Suprapubic skin (tissue), 4 donors: ENCODE measurements at places on chromosomes 7 and 10. TPM values are rescaled to one million over a fixed set of nuclear protein-coding genes. Genes with fewer than 3 reads are reported as not detected.

The BMPER gene
- total RNA-seq = 7.2 TPM

The GIMAP4 gene
- total RNA-seq = 6.5 TPM

The PNLIPRP1 gene
- total RNA-seq = not detected

The ARL3 gene
- total RNA-seq = 3.6 TPM

The SPAM1 gene
- not detected for total RNA-seq

The NUB1 gene
- 40.8 TPM for total RNA-seq

The AKR1C4 gene
- total RNA-seq = 1.1 TPM

The DOCK1 gene
- 136 TPM for total RNA-seq

The GIMAP5 gene
- total RNA-seq = 15.0 TPM

- H3K4me1 ChIP-seq = no peaks in the 10 kb centered on the region
- no peaks in the 10 kb centered on the region for H3K27me3 ChIP-seq
- H3K36me3 ChIP-seq = no peaks in the 10 kb centered on the region
- no peak overlapping the region for H3K27ac ChIP-seq
- no peak for DNase-seq
These were observed 642.9 kb downstream of the SDK1 start for GRCh38 chr7:3943779-3944520.

DNA sequence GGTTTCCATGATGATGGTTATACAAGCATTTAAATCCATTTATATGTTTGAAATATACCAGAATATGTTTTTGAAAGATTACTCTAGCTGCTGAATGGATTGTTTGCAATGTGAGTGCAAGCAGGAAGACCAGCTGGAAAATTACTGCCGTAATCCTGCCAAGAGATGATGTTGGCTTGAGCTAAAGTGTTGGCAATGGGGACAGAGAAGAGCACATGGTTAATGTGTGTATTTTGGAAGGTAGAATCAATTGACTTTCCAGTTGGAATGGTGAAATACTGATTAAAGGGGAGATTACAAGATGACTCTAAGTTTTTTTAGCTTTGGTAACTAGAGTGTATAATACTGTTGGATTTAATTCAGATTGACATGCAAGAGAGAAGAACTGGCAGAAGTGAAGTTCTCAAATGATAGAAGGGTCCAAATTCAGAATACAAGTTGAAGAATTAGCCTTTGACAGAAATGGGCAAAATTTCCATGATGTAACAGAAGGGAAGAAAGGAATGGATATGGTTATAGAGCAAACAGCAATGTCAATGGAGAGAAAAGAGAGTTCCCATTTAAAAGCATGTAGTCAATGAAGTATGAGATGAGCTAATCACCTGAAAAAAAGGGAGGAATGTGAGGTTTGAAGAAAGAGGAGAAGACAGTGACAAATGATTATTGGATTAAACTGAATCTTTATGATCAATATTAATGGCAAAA lies 422.0 kb downstream of the CDC14C start:
- no peak overlapping the region for H3K27ac ChIP-seq
- H3K4me1 ChIP-seq = peaks cover 12% of the 10 kb centered on the region
- H3K4me3 ChIP-seq = no peak overlapping the region
- H3K36me3 ChIP-seq = no peaks in the 10 kb centered on the region
- DNase-seq = no peak
- no peaks in the 10 kb centered on the region for H3K27me3 ChIP-seq

DNA sequence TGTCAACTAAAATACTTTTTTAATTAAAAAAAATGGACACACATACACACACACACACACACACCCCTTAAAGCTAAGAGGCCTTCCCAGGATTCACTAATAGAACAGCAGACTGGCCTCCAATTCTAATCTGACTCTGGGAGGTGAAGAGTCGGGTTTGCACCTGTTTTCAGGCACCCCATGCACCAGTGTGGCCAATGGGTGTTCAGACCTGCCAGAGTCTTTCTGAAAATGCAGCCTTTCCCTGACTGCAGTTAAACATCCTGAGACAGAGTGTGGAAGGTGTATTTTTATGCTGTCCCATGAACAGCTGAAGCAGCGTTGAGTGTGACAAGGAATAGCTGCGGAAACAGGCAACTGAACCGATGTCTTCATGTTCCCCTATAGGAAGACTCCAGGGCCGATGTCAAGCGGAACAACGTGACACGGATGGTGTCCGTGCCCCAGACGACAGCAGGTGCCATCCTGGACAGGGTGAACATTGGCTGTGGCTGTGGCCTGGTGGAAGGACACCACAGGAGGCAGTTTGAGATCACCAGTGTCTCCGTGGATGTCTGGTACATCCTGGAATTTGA lies 74.6 kb upstream of the LYZL2 start:
- H3K27me3 ChIP-seq = no peaks in the 10 kb centered on the region
- H3K27ac ChIP-seq = no peak overlapping the region
- H3K4me3 ChIP-seq = no peak overlapping the region
- no peaks in the 10 kb centered on the region for H3K4me1 ChIP-seq
- DNase-seq = no peak

- no peak for DNase-seq
- H3K4me3 ChIP-seq = no peak overlapping the region
- no peaks in the 10 kb centered on the region for H3K36me3 ChIP-seq
- peak overlapping the region; percentile 42 for H3K27ac ChIP-seq
- H3K27me3 ChIP-seq = no peaks in the 10 kb centered on the region
These were observed 102.6 kb downstream of the PLXDC2 start for GRCh38 chr10:19918794-19919193.

- H3K4me3 ChIP-seq = no peak overlapping the region
- no peaks in the 10 kb centered on the region for H3K27me3 ChIP-seq
- no peaks in the 10 kb centered on the region for H3K36me3 ChIP-seq
- DNase-seq = no peak
- H3K4me1 ChIP-seq = no peaks in the 10 kb centered on the region
These were observed 261.1 kb upstream of the CSTF2T start for GRCh38 chr10:51960494-51960895.

DNA sequence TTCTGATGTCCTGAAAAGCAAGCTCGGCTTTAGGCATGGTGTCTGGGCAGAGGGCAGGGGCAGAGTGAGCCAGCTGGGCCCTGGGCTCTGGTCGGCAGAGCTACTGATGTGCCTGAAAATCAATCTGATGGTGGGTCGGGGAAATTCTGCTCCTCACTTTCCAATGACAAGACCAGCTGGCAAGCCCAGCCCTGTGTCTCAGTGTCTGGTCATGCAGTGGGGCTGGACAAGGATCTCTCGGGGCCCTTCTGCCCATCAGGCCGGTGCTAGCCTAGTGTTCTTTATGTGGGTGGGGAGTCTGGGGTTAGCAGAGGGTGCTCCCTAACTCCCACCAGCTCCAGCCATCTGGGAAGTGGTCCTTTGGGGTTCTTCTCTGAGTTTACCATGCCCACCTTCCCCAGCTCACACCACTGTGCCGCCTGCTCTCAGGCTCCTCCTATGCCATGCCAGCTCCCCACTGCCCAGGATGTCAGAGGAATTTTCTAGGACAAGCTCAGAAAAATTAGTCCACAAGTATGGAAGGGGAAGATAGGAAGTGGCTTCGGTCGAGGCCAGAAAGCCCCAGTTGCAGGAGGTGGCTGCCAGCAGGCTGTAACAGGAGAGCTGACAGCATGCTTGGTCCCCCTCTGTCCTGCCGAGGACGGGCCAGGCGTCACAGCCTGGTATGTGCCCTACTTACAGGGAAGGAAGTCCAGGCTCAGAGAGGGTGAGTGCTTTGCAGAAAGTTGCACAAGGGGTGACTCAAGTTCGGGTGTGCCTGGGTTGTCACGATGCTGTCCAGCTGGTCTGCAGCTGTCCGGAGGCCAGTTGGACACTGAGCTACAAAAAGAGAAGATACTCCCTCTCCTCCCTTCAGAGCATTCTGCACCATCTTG lies 135.2 kb downstream of the ADCY1 start:
- DNase-seq = peak; percentile 72
- peak overlapping the region; percentile 51 for H3K27ac ChIP-seq
- no peak overlapping the region for H3K4me3 ChIP-seq
- no peaks in the 10 kb centered on the region for H3K36me3 ChIP-seq
- H3K4me1 ChIP-seq = peaks cover 6% of the 10 kb centered on the region

GRCh38 chr10:109824206-109824605 lies 99.1 kb downstream of the XPNPEP1 start:
- no peaks in the 10 kb centered on the region for H3K4me1 ChIP-seq
- no peak overlapping the region for H3K27ac ChIP-seq
- H3K4me3 ChIP-seq = no peak overlapping the region
- no peaks in the 10 kb centered on the region for H3K27me3 ChIP-seq

- peaks cover 7% of the 10 kb centered on the region for H3K4me1 ChIP-seq
- H3K36me3 ChIP-seq = no peaks in the 10 kb centered on the region
- peak overlapping the region; percentile 77 for H3K27ac ChIP-seq
These were observed 8.1 kb downstream of the PRPS1L1 start for GRCh38 chr7:18019555-18019954.

GRCh38 chr7:129607471-129608120 lies 3.9 kb upstream of the NRF1 start:
- no peaks in the 10 kb centered on the region for H3K27me3 ChIP-seq

- no peaks in the 10 kb centered on the region for H3K4me1 ChIP-seq
- no peaks in the 10 kb centered on the region for H3K36me3 ChIP-seq
- H3K4me3 ChIP-seq = no peak overlapping the region
These were observed 1307.6 kb downstream of the XPNPEP1 start for GRCh38 chr10:108615576-108616320.

DNA sequence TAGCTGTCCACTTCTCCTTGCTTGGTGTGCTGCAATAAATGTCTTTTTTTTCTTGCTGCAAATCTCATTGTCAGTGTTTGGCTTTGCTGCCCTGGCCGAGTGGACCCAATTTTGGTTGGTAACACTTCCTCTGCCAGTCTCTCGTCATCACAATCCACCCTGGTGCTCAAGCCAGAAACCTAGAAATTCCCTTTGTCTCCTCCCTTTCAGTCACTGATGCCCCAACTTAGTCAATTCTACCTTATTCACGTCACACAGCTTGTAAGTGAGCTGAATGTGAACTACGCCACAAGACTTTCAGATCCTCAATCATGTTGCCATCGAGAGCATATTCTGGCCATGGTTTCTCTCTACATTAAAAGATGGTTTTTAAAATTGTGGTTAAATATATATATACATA lies 13.0 kb upstream of the FRA10AC1 start:
- H3K27me3 ChIP-seq = no peaks in the 10 kb centered on the region
- H3K36me3 ChIP-seq = no peaks in the 10 kb centered on the region
- DNase-seq = no peak
- H3K4me1 ChIP-seq = no peaks in the 10 kb centered on the region

GRCh38 chr10:64112701-64113355 lies 591.6 kb downstream of the REEP3 start:
- no peaks in the 10 kb centered on the region for H3K27me3 ChIP-seq
- no peaks in the 10 kb centered on the region for H3K4me1 ChIP-seq
- no peak for DNase-seq
- H3K27ac ChIP-seq = no peak overlapping the region
- no peaks in the 10 kb centered on the region for H3K36me3 ChIP-seq

DNA sequence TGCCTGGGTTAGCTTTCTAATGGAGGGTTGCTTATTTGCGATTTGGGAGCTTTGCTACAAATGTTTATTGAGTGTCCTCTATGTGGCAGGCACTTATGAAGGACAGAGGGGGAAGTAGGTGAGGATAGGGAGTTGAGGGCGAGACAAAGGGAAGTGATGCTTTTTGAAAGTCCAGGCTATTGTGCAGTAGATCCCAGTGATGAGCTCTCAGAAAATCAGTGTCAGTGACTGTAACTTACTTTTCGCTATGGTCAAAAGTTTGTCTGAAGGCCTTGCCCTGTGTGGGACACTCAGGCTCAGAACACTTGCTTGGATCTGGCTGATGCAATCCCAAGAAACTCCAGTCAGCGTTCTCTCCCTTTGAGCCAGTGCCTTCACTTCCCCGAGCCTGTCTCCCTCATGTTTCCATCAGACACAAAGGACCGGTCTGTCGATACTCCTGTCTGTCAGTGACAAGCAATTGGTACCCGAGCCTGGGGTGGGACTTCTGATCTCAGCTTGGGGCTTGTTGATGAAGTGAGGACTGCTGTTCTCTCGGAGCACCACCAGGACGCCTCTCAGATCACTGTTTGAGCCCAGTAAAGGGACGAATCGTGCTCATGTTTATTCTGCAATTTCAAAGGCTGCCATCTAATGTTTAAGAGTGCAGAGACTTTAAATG lies 63.1 kb upstream of the SORCS3 start:
- H3K27ac ChIP-seq = no peak overlapping the region
- no peaks in the 10 kb centered on the region for H3K36me3 ChIP-seq
- H3K4me3 ChIP-seq = no peak overlapping the region
- DNase-seq = no peak
- H3K27me3 ChIP-seq = peaks cover 19% of the 10 kb centered on the region

DNA sequence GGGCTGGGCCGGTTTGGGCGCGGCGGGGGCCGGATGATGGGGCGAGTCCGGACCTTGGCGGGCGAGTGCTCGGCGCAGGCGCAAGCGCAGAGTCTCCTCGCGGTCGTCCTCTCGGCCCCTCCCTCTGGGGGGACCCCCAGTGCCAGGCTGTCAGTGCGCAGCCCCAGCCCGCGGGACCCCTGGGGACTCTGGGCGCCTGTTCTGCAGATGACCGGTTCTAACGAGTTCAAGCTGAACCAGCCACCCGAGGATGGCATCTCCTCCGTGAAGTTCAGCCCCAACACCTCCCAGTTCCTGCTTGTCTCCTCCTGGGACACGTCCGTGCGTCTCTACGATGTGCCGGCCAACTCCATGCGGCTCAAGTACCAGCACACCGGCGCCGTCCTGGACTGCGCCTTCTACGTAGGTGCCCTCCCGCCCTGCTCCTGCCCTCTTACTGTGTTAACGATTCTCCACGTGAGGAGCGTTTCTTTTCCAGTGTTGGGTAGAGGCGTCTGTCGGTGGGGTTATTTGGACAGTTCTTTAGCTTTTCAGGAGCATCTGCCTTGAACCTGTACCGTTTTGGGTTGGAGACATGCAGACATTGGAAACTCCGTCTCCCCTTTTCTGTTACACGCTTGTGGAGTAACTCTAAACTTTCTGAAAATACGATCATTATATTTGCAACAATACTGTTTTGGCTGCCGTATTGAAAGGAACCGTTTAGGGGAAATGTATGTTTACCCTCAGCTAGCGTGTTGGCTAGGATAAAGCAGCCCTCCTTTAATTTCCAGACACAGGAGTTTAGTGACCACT lies 706 bp downstream of the BUB3 start:
- peaks cover 24% of the 10 kb centered on the region for H3K36me3 ChIP-seq
- H3K4me3 ChIP-seq = peak overlapping the region; percentile 92
- peak overlapping the region; percentile 85 for H3K27ac ChIP-seq
- H3K27me3 ChIP-seq = peaks cover 37% of the 10 kb centered on the region

- H3K27me3 ChIP-seq = peaks cover 27% of the 10 kb centered on the region
- H3K27ac ChIP-seq = no peak overlapping the region
- no peaks in the 10 kb centered on the region for H3K36me3 ChIP-seq
These were observed 74.1 kb upstream of the KCNMA1 start for GRCh38 chr10:77711683-77712049.

DNA sequence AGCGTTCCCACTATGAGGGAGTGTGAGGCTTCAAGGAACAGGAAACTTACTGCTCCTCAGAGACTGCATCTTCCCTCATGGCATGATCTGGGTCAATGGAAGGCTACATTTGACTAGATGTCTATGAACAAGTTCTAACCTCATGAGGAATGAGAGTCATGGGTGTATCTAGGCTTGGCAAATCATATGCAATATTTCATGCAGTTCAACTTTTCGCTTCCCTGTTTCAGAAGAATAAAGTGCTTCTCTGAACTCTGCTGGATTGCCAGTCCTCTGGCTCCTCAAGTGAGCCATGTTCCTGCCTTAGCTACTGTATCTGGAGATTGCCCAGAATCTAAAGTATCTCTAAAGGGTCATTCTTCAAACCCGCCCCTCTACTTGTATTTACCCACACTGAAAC lies 54.3 kb upstream of the SEMA3A start:
- no peak for DNase-seq
- no peaks in the 10 kb centered on the region for H3K27me3 ChIP-seq
- no peaks in the 10 kb centered on the region for H3K4me1 ChIP-seq
- H3K36me3 ChIP-seq = no peaks in the 10 kb centered on the region

GRCh38 chr7:93622036-93623033 lies 47.8 kb upstream of the CALCR start:
- no peaks in the 10 kb centered on the region for H3K27me3 ChIP-seq
- H3K36me3 ChIP-seq = no peaks in the 10 kb centered on the region
- no peak for DNase-seq
- H3K4me3 ChIP-seq = no peak overlapping the region
- no peak overlapping the region for H3K27ac ChIP-seq
